PC-9 (cell line): ENCODE measurements at places on chromosomes 4 and X. TPM values are rescaled to one million over a fixed set of nuclear protein-coding genes. Genes with fewer than 3 reads are reported as not detected.

DNA sequence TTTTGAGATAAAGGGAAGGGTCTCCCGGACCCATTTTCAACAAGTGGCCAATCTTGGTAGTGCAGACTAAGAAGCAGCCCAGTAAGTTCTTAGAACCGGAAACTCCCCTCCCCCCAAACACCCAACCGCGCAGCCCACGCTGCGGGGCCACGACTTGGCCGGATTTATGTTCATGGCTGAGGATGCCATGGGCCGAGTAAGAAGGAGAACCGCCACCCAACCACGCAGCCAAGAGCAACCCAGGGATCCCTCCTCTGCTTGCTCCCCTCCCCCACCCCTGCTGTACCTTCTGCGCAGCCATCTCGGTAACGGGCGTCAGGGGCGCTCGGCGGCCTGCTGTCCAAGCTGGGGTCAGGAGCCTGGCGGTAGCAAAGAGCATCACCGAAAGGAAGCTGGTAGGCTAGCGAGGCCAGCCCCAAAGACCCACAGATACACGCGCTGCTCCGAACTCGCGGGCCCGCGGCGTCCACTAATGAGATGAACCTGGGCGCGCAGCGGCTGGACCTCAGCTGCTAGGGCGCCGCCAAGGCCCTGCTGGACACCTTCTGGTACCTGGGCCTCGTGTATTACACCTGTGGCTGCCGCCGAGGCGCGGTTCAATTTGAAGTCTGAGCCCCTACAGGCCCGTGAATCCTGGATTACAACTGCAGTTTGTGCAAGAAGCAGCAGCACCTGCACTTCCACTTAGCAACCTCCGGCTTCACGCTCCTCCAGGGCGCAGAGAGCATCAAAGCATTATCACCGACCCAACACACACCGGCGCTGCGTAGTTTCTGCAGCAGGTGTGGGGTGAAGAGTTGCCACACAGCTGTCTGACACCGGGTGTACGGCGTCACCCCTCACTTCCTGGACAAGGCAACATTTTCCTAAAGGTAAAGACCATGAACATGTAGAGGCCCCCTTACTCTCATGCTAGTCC lies 63.4 kb downstream of the NUDT10 start:
- no peak overlapping the region for H3K27ac ChIP-seq
- no peak for DNase-seq
- no peak overlapping the region for H3K4me3 ChIP-seq
- H3K4me1 ChIP-seq: no peaks in the 10 kb centered on the region
- no peaks in the 10 kb centered on the region for H3K27me3 ChIP-seq

- no peak for DNase-seq
- H3K27ac ChIP-seq: no peak overlapping the region
- H3K4me3 ChIP-seq: no peak overlapping the region
- H3K27me3 ChIP-seq: no peaks in the 10 kb centered on the region
- H3K36me3 ChIP-seq: no peaks in the 10 kb centered on the region
These were observed 532.3 kb upstream of the SMIM31 start for GRCh38 chr4:164221631-164222030.

DNA sequence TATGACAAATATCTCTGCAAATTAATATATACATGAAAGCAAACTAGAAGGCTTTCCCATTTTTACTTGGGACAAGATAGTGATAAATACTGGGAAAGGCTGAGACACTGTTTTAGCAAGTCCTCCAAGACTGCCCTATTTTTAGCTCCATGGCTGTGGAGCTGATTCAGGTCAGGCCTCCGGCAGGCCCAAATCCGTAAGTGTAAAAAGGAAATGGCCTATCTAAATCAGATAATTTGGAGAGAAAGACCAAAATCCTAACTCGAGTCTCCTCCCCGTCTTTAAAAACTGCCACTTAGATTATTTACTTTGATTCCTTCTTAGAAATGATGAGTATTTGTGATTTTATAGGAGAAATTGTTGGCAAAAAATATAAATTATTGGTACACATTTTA lies 2.9 kb downstream of the OTUD4 start:
- no peak for DNase-seq
- H3K4me1 ChIP-seq: peaks cover 14% of the 10 kb centered on the region
- H3K27ac ChIP-seq: peak overlapping the region; percentile 62
- no peaks in the 10 kb centered on the region for H3K27me3 ChIP-seq
- H3K36me3 ChIP-seq: peaks cover 11% of the 10 kb centered on the region; the same call in 1 of the 2 replicates

DNA sequence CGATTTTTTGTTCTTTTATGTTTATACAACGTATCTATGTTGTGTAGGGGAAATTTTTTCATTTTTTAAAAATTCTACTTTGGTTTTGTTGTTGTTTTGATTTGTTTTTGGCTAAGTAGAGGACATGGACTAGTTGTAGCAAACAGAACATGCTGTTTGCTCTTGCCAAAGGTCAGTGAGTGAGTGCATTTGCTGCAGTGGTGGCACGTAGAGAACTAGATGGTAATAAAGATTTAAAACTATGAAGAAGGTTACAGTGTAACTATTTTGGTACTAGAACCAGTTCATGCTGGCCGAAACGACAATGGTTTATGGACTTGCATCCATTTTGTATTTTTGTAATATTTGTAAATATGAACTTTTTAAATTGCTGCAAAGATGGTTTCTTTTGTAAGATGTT lies 1.9 kb upstream of the SCML1 start:
- DNase-seq: no peak
- no peak overlapping the region for H3K4me3 ChIP-seq
- no peaks in the 10 kb centered on the region for H3K36me3 ChIP-seq
- no peaks in the 10 kb centered on the region for H3K27me3 ChIP-seq

The DNAAF6 gene
- total RNA-seq: not detected in 2 replicates
